ENCODE measurements at places on chromosomes 3 and 15.

- no peak for DNase-seq
Measured at GRCh38 chr3:15676259-15676658, 74.7 kb downstream of the BTD start.

GRCh38 chr15:77869021-77869895, 208.3 kb downstream of the TBC1D2B start:
- DNase-seq = no peak

DNA sequence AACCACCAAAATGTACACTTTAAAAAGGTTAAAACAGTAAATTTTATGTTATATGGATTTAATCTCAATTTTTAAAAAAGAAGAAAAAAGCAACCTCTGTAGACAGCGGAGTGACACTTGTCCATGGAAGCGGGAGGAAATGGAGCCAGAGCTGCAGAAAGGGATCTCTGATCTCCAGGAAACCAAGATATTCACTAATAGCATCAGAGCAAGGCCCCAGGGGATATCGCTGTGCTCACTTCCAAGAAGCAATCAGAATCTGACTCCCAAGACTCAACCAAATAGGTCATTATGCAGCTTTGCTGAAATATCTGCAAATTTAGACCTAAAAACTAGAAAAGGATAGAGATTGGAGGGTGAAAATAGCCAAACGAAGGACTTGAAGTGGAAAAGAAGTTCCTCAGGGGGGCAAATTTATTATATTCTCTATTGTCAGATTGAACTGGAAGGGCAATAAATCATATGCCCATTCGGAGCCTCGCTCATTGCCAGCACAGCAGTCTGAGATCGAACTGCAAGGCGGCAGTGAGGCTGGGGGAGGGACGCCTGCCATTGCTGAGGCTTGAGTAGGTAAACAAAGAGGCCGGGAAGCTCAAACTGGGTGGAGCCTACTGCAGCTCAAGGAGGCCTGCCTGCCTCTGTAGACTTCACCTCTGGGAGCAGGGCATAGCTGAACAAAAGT, 62.0 kb upstream of the ATP2C1 start:
- no peak for DNase-seq

DNA sequence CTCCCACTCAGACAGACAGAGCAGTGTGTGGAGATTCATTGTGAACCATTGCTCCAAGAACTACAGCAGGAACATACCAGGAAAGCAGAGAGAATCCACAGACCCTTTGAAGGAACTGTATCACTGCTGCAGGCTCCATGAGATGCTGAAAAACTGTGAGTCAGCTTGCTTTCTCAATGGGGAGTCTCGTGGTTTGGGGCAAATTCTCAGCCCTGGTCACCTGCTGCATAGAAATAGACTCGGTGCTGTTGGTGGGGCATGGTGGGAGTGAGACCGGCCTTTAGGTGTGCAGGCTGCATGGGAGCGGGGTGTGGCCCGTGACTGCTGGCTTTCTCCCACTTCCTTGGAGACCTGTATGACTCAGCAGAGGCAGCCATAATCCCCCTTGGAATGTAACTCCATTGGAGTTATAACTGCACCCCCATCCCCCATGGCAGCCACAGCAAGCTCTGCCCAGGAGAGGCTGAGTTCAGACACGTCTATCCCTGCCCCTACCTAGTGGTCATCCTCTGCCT, 35.6 kb downstream of the ALCAM start:
- no peak for DNase-seq

DNA sequence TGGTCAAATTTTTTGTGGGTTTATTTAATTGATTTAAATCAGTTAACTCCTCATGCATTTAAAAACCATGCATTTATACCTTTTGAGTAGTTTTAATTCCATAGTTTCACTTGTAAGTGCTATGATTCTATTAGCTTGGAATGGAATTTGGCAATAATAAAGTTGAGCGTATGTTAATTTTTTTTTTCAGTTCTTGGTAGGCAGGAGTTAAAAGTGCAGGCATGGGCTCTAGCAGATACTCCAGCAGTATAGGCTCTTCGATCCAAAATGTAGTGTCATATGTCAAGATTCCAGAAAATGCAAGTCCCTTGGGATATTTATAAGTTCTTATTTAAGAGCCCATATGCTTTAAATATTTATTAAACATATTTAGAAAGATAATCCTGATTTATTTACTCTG, 70.3 kb downstream of the LYSMD4 start:
- no peak for DNase-seq

- DNase-seq = no peak
Measured at GRCh38 chr15:35834866-35835265, 288.9 kb upstream of the DPH6 start.

DNA sequence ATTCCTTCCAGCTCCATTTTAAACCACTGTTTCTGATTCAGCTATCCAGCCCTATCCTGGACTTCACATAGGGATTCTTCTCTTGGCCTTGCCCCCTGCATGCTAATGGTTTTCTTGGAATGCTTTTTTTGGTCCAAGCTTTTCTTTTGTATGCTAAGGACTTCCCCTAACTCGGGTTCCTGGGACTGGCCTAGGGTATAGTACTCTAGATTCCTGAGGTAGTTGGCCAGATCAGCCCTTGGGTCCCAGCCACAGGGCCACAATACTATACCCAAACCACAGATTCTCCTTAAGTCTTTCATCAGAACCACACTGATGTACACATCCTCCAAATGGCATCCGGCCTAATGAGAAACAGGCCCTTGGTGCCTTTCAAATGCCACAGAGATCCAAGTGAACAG, 2.8 kb downstream of the FYCO1 start:
- DNase-seq = no peak

DNA sequence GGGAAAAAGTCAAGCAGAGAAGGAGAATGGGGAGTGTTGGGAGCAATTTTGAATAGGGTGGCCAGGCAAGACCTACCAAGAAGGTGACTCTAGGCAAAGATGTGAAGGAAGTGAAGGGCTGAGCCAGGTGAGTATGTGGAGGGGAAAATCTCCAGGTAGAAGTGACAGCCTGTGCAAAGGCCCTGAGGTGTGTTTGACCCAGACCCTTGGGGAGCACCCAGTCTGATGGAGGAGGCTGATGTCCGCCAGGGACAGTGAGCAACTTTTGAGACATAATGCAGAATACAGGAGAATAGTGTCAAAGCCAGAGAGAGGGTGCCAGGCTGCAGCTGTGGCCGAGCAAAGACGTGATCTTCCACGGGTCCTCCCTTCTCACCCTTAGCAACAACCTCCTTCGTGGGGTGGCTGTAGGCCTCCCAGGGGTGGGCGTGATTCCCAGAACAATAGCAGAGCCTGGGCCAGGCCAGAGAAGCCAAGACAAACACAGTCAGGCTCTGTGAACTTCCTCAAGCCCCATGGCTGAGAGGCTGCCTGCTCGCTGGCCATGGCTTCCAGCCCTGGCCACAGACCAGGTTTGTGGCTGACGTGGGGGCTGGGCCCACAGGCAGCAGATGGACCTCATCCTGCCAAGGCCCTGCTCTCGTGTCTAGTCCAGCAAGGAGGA, 58.1 kb downstream of the SLC6A6 start:
- DNase-seq = no peak

GRCh38 chr3:47877290-47877689, 74.4 kb downstream of the DHX30 start:
- no peak for DNase-seq

DNA sequence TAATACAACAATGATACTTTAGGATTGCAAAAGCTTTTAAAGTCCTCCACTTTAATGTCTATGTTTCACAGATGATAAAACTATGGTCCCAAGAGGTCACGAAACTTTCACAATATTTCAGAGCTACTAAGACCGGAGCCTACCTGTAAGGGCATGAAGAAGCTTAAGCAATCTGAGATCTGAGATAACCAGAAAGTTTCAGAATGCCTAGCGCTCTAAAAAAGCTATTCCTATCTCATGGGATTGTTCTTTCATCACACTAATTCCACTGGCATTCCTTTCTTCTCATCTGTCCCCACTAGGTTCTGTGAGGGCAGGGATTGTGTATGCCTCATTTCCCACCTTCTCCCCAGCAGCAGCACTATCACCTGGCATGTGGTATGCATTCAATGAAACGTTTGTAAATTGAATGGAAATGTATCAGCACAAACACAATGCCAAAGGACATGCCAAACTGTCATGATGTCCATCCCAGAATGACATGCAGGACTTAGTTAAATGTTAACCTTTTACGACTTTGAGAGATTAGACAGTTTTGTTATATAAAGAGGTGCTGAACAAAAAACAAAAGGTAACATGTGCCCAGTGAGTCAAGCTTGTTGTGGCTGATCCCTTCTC, 104.7 kb upstream of the NR2F2 start:
- no peak for DNase-seq

GRCh38 chr15:65521350-65521749, 3.9 kb upstream of the DPP8 start:
- no peak for DNase-seq

GRCh38 chr15:48644467-48644826, 1.1 kb downstream of the FBN1 start:
- DNase-seq = no peak

DNA sequence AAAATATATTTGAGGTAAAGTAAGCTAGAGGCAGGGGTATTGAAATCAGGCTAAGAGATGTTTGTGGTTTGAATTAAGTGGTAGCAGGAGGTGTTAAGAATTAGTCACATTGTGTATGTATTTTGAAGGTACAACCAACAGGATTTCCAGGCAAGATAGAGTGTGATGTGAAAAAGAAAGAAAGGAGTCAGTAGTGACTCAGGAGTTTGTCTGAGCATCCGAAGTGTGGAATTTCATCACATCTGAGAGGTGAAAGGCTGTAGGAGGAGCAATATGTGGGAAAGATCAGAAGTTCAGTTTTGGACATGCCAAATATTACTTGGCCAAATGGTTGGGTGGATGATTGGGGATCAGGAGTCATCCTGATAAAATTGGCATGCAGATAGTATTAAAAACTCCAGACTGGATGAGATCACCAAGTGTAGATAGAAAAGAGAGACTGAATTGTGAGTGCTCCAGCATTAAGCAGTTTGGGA, 32.1 kb upstream of the EBLN2 start:
- no peak for DNase-seq
